IMR-90 (cell line): ENCODE measurements at places on chromosomes 5 and 9. TPM values are rescaled to one million over a fixed set of nuclear protein-coding genes. Genes with fewer than 3 reads are reported as not detected.
A peak's percentile ranks its signal among the peaks of the same experiment; 100 is the strongest.

- DNase-seq = no peak
These were observed 287.3 kb downstream of the EBF1 start for GRCh38 chr5:158812408-158812807.

DNA sequence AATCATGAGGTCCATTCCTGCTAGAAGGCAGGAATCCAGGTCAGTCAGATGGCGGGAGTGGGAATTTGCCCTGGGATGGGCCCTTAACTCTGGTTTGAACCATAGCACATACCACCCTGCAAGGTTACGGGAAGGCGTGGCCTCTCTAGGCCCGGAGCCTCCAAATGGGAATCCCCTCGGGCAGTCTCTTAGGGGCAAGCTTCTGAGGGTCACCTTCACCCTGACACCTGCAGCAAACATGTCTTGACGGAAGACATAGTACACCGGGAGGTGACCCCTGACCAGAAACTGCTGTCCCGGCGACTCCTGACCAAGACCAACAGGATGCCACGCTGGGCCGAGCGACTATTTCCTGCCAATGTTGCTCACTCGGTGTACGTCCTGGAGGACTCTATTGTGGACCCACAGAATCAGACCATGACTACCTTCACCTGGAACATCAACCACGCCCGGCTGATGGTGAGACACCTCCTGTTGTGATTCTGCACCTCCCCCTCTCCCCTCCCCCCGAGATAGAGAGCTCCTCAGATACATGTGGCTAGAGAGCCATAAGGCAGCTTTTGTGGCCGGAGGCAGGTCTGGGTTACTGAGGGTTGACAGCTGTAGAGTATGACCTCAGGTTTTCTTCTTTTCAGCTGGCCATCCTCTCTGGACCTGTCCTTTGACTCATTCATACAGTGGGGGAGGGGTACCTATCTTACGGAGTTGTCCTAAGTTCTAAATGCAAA lies 957 bp downstream of the PRELID1 start:
- peak; percentile 12 for DNase-seq

GRCh38 chr9:36400332-36401163 lies 479 bp upstream of the RNF38 start:
- peak; percentile 75 for DNase-seq

DNA sequence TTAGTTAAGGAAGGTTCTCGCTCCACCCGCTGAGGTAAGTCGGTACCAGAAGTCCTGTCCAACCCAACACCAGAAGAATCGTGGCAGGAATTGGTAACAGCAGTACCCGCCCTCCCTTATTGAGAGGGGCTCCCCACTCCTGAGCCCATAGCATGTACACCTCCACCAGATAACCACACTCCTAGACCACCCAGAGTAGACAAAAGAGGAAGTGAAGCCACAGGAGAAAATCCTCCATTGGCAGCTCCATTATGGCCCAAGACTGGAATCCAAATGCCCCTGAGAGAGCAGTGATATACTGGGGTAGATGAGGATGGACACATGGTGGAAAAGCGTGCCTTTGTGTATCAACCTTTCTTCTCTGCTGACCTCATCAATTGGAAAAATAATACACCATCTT lies 106.1 kb upstream of the EPB41L4A start:
- no peak for DNase-seq

DNA sequence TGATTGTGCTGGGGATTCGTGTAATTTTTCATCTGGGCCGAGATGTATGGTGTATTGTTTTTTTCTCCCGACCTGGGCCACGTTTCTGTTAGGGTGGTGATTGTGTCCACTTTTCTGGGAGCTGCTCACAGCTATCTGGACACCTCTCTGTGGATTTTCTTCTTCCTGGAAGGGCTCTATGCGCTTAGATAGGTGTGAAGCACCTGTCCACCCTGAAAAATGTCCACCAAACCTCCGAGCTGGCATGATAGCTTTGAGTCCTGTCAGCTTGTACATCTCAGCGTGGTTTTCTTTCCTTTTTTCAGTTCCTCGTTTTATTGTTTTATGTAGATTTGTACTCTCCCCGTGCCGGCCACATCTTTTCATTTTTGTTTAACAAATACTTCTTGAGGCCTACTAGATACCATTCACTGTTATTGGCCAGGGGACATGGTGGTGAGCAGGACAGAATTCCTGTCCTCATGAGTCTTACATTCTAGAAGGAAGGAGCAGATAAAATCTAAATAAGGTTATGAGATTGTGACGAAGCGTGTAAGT lies 1.1 kb downstream of the UGCG start:
- DNase-seq = no peak

The OR1J2 gene
- polyA plus RNA-seq = not detected in 2 replicates

The ADAMTS2 gene
- polyA plus RNA-seq = 58.8 and 68.2 TPM in 2 replicates

The PRDM9 gene
- polyA plus RNA-seq = not detected in 2 replicates

The AJM1 gene
- polyA plus RNA-seq = 1.5 and 1.9 TPM in 2 replicates

The NME5 gene
- 0.17 and 0.20 TPM in 2 replicates for polyA plus RNA-seq

The ST8SIA4 gene
- 0.01 and 0.02 TPM in 2 replicates for polyA plus RNA-seq

The C5orf34 gene
- 3.3 TPM in 2 replicates for polyA plus RNA-seq
